Chondrocyte (in vitro differentiated cells): ENCODE measurements at places on chromosomes 7 and 10. TPM values are rescaled to one million over a fixed set of nuclear protein-coding genes. Genes with fewer than 3 reads are reported as not detected.

The PLXNA4 gene
- total RNA-seq, result 11.3 to 57.7 TPM (median 13.0 TPM) in 3 replicates

GRCh38 chr7:2580636-2581035, 21.9 kb downstream of the IQCE start:
- DNase-seq, result no peak

DNA sequence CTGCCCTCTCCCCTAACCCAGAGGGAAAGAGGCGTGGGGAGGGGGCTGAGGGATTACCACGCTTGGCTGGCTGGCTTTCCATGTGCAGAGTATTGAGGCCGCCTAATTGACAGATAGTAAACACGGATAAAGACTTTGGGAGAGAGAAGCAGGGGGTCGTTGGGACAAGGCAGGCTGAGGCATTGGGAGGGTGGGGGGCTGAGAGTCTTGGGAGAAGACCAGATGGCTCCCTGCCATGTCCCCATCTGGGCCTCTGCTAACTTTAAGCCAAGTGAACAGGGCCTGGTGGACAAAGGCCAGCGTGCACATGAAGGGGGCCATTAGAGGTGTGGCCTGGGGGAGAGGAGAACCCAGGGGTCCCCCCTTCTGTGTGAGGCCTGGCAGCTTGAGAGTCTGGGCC, 55.4 kb upstream of the MXI1 start:
- no peak for DNase-seq

- no peak for DNase-seq
Measured at GRCh38 chr7:154928136-154929005, 74.6 kb downstream of the PAXIP1 start.
